Ureter (tissue), 1 donor: ENCODE measurements at places on chromosomes 7 and 10.

GRCh38 chr7:94602181-94602580 lies 53.8 kb downstream of the SGCE start:
- DNase-seq, result no peak

DNA sequence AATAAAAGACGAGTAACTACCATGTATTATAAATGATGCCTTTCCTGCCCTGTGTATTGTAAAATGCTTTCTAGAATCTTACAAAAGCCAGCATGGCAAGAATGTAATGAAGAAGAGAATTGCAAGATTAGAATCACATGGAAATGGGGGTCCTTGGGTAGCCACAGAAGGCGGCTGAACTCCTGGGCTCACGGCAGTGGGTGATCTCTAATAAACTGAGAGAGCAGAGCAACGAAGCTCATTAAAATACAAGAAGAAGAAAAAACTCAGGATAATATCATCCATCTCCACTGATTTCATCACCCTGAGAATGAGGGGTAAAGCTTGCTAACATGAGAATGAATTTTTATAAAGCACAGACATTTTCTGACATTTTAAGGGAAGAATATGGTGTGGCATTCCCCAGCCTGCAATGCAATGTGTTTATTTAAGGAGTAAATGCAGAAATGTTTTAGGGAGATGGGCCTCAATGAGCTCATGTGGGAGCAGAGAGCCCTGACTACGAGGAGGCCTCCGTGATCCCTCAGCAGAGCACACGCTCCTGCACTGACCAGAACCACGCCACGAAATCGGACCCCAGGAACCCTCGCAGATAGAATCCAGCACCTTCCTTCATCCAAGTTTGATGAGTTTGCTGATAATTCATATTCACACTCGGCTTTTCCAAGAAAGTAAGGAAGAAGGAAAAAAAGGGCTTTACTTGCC lies 92.7 kb upstream of the PFKP start:
- DNase-seq, result no peak

GRCh38 chr10:129793996-129794395 lies 170.1 kb downstream of the EBF3 start:
- DNase-seq, result no peak

DNA sequence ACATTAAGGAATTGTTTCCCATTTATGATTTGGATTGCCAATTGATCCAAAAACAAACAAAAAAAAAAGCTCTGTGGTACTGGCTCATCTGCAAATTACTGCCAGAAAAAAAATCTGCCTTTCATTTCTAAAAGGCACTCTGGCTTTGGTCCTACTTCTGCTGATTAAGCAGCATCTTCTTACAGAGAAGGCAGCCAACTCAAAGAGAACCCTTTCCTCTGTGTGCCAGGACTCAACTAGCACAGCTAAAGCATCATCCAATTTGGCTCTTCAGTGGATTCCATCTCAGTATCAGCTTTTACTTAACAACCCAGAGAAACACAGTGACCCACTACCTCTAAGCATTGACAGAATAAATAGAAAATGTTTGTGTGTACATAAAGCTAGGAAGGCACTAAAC lies 80.6 kb downstream of the GSAP start:
- DNase-seq, result no peak

DNA sequence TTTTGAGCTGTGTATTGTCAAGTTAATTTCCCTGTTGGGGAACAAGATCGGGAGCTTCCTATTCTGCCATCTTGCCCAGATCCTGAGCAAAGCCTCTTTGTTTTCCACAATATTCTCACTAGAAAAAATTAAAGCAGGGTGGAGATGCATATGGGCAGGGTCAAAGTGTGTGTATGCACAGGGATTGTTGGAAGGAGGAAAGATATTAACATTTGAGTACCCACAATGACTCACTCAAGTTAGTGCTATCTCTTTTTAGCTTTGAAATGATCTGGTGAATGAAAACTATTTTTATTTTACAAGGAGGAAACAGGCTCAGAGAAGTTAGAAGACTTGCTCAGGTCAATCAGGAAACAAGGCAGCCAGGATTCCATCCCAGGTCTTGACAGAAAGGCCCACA lies 6.7 kb upstream of the BTBD16 start:
- no peak for DNase-seq

DNA sequence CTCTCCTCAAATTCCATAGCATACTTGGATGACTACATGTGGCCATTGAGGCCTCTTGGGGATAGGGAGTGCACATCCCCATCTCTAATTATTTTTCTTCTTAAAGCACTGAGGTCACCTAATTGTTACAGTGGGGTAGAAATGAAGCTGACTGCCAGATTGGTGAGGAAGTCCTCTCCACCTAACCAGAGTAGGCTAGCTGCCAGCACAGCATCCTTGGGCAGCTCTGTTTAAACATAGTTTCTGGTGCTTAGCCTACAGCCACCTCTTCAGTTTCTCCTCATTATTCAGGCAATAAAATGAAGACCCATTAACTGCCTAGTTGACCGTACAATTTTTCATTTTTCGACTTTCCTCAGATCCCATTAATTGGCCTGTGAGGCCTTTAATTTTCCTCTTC lies 104.6 kb downstream of the MLLT10 start:
- DNase-seq, result no peak
